ENCODE measurements at places on chromosomes 16 and 17.

- no peak for DNase-seq
Measured at GRCh38 chr16:64926476-64926875, 195.4 kb downstream of the CDH11 start.

DNA sequence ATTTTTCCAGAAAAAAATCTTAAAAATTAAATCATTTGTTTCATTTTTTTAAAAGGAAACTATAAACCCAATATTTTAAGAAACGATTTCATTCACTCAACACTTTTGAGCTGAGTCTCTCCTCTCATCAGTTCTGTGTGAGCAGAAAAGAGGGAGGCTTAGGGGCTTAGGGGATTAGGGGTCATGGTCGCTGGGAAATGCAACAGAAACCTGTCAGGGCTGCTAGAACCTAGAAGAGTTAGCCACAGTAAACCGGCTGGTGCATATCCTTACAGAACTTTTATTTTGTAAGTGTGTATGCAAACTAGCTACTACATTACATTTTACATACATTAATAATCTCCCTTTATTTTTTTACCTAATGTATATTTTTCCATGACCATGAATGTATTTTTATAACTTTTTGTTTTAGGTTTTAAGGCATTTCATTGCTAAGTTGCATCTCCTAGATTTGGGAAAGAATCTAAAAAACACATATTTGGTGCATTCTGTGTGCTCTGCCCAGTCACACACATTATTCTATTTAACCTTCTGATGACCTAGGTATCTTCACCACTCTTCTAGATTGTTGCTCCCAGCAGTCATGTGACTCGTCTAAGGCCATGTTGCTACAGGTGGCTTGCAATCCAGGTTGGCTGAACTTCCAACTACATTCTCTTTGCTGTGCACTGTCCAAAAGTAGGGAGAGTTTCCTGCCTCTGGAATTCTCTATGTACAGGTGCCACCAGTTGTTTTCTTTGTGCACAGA is 24.4 kb downstream of the TBC1D3B start:
- no peak for DNase-seq

DNA sequence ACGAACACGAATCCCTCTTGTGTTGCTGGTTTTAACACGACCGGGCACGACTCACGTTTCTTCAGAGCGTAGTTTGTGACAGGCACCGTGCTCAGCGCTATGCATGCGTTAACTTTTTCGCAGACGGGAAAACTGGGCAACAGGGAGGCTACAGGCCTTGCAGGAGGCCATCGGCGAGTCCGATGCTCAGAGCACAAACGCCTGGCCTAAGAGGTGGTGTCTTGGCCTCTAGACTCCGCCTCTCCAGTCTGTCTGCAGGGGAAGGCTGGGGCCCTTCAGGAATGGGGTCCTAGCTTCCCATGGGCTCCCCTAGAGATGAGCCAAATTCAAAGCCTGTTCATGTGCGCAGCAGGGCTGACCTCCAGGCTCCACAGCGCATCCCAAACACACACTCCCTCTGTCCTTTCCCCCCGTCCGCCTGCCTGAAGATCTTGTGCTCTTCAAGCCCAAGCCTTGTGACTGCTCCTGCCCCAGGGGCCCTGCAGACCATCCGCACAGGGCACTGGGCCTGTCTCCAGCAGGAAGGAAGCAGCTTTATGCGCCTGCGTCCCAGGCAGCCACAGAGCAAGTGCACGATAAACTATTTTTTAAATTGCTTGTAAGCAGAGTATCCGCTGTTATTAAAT is 3.1 kb downstream of the CLCN7 start:
- DNase-seq = no peak

DNA sequence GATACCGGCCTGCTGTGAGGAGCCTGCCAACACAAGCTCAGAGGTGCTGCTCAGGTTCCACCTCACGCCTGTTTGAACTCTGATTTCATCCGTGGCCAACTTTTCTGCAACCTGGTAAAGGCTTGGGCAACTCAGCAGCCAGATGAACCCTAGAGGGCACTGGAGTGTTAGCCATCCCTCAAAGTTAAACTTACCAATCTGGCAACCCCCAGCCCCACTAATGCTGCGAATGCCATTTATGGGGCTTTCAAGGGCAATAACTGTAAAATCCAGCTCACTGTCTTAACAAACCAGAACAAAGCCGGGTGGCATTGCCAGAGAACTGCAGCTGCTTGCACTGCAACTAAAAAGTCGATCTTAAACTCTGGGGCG is 105.5 kb downstream of the AXIN2 start:
- DNase-seq = no peak

GRCh38 chr17:79482727-79483521 is 127.9 kb downstream of the RBFOX3 start:
- DNase-seq = no peak

GRCh38 chr17:4249452-4250029 is 14.2 kb downstream of the ANKFY1 start:
- no peak for DNase-seq

DNA sequence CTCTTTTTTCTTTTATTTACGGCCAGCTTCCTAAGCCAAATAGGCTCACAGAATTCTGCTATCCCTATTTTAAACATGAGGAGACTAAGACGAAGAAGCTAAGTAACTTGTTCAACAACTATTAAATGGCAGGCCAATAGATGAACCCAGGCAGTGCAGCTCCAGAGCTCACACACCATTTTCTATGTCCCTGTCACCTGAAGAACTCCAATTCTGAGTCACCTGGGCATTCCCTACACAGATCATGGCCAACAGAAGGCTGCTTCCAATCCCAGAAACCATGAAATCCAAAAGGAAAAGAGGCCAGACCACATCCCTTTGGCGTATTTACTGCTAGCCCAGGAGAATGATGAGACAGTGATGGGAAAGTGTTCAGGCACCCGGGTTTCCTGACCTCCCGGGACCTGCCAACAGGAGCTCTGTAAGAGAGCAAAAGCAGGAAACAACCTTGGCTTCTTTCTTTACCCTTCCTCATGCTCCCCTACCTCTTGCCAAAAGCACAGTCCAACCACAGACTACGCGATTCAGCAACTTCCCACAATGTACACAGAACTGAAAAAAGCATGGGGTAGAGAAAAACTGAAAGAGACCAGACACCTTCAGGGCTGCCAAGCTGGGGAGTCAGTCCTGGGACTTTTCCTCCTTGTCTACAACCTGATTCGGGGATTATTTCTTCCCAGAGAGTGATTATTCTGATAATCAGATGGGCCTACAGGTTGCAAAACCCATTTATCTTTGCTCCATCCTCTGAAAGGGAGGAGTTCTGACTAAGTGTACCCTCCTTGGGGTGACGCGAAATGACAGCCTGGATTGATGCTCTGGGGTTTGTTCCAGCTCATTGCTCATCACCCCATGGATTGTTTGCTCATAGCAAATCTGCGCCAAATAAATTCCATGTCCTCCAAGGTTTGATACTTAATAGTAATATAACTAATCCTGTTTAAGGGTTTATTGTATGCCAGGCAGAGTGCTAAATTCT is 47.8 kb upstream of the HAS3 start:
- no peak for DNase-seq

GRCh38 chr16:65737831-65738230 is 616.0 kb upstream of the CDH11 start:
- no peak for DNase-seq

GRCh38 chr16:80034948-80035663 is 434.6 kb upstream of the MAF start:
- no peak for DNase-seq

- DNase-seq = no peak
Measured at GRCh38 chr17:29443041-29443739, 53.0 kb downstream of the TAOK1 start.

DNA sequence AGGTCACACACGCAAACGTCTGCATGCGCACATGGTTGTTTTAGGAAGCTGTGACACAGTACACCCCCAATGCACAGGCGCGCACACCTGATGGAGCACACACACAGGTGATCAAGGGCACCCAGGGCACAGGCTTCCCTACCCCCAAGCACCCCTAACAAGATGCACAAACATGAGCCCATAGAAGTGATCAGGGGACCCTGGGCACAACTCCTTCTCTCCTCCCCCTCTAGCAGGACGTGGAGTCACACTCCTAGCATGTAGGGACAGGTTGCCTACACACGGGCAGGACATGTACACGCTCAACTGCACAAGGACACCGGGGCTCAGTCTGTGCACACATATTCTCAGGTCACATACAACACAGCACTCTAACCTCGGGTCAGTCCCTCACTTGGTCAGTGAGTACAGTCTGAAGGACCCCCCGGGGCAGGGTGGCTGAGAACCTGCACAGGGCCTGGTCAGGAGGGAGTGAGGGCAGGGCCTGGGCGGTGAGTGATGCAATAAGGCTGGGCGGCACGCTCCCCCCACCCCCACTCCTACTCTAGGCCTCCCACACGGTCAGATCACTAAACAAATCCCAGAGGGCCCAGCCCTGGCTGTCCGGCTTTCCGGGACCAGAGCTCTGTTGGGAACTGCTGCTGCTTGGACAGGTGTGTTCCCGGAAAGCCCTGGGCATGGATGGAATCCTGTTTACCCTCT is 751 bp upstream of the DOC2B start:
- DNase-seq = no peak

- DNase-seq = no peak
Measured at GRCh38 chr17:8470447-8471047, 34.9 kb downstream of the NDEL1 start.
